Panc1 (cell line): ENCODE measurements at places on chromosomes 3 and 15.
A peak's percentile ranks its signal among the peaks of the same experiment; 100 is the strongest.

DNA sequence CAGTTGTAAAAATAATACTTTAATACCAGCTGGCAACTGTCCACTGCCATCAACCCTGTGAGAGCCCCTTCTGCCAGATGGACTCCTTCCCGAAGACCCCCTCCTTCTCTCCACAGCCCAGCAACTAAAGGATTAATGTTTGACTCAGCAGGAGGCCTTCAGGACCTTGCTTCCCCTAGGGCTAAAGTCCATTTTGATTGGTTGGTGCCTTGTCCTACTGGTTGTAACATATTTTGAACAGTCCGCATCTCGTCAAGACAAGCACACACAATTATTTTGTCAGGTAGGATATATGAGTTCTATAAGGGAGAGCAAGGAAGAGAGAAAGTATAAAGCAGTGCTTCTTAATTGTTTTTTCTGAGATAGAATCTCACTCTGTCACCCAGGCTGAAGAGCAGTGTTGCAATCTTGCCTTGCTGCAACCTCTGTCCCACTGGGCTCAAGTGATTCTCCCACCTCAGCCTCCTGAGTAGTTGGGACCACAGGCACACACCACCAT lies 18.6 kb downstream of the ACOX2 start:
- DNase-seq, result no peak

GRCh38 chr15:70006259-70007147 lies 91.2 kb downstream of the TLE3 start:
- DNase-seq, result no peak

DNA sequence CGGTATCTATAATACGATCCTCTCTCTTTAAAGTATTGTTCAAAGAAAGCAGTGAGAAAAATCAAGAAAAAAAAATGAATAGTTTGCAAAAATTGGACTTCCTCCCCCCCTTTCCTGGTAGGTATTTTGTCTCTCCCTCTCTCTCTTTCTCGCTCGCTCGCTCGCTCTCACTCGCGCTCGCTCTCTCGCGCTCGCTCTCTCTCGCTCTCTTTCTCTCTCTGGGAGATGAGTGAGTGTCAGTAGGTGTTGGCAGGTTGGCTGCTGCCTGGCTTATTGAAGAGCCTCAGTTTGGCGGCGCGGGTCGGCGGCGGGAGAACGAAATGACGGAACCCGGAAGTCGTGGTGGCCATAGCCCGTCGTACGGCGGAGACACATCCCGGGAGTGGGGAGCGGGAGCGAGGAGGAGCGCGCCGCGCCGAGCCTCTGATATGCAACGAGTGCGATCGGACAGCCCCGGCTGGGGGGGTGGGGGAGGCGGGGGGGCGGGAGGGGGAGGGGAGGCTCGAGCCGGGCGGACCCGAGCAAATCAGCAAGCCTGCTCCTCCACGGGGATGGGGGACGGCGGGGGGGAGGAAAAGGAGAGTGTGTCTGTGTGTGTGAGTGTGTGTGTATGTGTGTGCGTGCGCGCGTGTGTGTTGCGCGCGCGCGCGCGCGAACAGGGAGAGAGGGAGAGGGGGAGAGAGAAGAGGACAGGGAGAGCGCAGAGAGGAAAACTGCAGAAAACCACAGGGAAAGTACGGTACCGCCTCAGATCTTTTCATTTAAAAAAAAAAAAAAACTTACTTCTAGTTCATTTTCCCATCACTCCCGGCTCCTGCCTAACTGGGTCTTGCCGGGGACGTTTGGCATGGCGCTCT lies at the start of gene MEIS2:
MEIS2 (minus strand) TSS at position 441 of the 857 bp plus-strand sequence. CDS start 1,083 bp downstream, outside the sequence.
- peak; percentile 67 for DNase-seq

DNA sequence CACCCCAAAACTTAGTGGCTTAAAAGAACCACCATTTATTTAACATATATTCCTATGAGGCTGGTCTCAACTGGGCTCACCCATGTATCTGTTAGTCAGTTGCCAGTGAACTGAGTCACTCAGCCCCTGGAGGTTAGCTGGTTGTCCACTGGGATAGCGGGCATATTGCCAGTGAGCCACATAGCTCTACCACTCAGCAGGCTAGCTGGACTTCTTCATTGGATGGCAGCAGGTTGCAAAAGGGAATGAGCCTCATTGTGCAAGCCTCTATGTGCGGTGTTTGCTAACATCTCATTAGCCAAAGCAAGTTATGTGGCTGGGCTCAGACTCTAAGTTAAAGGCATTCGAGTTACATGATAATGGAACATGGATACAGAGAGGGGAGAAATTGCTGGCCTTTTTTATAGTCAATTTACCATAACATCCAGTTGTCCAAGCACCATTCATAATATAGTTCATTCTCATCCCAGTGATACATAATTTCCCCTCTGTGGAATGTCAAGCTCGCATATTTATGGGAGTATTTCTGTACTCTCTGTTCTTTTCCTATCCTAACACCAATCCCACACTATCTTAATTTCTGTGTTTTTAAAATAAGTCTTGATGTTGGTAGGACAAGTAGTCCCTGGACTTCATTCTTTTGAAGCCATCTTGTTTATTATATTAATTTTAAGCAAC lies 8.7 kb downstream of the BTD start:
- DNase-seq, result no peak

DNA sequence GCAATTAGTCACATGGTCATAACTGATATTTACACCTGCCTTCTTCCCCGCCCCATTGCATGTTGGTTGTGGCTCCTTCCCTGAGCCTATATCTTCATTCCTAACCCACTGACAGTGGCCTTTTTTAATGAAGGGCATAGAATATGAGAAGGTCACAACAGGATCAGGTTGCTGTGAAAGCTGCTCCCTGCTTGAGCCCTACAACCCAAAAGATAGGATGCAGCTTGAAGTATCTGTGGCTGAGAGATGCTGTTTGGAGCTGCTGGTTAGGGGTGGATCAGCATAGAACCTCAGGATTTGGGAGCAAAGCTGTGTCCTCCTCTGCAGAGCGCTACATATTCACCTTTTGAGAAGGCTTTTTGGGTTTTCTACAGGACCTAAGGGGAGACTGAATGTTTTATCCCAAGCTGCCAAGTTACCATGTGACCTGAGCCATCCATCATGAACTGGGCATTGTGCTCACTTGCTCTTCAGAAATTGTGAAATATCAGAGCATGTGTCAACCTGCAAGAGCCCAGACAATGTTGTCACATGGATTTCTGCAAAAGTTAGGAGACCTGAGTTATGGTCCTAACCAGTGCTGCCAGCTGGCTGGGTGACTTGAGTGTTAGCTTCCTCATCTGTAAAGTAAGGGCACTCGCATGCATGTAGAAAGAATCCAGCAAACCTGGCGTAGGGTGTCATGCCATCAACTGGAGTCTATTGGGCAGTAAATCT lies 49.8 kb upstream of the ARL8B start:
- DNase-seq, result no peak

DNA sequence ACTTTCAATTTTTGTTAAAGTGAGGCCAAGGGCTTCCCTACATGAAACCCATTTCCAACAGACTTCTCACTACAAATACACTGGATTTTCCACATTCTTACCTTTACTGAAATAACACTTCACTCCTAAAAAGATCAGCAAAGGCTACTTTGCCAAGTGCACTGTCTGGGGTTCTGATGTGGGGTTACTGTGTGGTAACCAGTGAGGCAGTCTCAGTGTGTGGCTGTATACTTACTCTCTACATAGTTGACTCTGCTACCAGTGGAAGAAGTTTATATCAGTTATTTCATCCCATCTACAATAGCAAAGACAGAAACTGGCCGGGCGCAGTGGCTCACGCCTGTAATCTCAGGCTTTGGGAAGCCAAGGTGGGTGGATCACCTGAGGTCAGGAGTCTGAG lies 5.6 kb downstream of the WDR82 start:
- DNase-seq, result no peak

DNA sequence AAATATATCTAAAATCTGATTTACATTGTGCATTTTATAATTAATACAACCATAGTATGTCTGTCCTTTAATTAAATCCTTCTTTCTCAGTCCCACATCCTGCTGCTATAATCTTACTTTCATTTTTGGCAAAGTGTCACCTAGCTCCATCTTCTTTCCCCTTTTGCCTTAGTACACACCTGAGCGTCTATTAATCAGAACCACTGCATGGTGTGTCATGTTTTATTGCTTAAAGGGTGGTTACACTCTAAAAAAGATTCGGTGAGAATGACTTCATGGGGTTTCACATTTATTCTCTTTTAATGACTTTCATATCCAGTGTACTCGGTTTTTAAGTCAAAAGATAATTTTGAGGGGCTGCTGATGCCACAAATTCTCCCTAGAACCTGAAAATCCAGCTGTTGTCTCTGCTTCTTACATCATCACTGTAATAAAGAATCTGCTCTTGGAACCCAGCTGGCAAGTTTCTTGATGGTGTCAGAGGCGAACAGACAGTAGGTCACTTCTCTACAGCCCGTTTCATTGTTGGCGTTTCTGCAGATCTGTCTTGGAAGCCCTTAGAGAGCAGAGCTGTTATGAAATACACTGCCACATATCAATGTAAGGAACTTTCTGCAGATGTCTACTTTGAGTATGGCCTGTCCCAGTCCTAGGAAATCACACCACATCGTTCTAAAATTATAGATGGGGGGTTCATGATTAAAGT lies 99.7 kb downstream of the TIGIT start:
- no peak for DNase-seq

DNA sequence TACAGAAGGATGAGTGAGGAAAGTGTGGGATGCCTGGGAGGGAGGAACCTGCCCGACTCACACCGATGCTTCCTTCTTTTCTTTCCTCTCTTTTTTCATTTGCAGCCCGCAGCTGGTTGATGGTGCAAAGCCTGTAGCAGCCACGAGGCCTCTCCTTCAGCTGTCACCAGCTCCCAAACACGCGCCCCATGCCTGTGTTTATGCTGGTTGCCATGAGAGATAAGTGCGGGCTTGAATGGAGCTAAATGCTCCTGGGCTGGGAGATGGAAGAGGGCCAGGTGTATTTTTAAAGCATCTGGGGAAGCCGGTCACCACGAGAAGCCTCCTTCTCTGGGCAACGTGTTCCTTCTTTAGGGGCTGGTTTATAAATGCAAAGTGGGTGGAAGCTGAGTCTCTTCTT lies 9.3 kb downstream of the COLQ start:
- DNase-seq, result no peak

- no peak for DNase-seq
Observed at GRCh38 chr3:125107861-125108567, 52.2 kb upstream of the HEG1 start.

- DNase-seq, result no peak
Observed at GRCh38 chr3:148265841-148266240, 431.9 kb upstream of the AGTR1 start.

DNA sequence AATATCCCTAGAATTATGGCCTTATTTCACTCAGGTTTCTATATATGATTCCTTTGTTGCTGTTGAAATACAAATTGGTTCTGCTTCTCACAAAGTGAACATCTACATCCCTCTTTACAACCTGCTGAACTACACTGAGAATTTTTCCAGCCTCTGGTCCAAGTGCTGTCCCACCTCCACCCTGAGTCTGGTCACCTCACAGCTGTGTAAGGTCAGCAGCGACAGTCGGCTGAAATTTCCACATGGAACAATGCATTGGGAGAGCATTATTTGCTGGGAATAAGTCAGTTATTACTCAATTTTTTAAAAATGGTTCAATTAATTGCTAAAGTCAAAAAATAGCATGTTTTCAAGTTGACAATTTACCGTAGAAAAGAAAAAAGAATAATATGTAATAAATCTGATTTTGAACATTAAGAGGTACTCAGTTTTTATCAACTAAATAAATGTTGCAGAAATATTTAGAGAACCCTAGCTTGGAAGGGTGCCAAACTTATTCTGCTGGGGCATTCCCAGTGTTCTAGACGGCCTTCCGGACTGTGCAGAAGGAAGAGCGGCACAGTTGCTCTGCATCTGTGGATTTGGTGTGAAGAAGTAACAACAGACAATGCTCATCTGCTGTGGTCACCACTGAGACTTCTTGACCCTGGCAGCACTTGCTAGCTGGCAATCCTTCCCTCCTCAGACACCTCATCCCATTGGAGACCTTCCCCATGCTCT lies 1.8 kb downstream of the HCLS1 start:
- DNase-seq, result no peak

- DNase-seq, result no peak
Observed at GRCh38 chr3:4471907-4472306, 4.8 kb upstream of the SUMF1 start.

- DNase-seq, result no peak
Observed at GRCh38 chr3:136473716-136474326, 223.7 kb downstream of the PCCB start.

- no peak for DNase-seq
Observed at GRCh38 chr3:179224584-179224983, 26.3 kb downstream of the KCNMB3 start.

- DNase-seq, result no peak
Observed at GRCh38 chr3:27165321-27165721, 203.9 kb downstream of the NEK10 start.

DNA sequence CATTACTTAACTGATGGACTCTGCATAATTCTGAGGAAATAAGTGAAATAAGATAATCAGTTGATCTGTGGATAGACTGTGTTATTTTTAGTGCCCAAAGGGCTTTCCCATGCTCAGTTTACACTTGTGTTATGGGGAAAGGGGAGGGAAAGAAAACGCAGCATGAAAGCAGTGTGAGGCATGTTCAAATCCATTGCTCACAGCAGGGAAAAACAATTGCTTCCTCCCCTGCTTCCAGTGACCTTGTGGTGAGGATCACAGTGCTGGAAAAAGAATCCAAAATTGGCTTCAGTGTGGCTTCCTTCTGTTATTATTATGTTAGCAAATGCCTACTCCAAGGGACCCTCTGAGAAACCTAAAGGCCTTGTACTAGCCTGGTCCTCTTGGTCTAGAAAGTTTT lies 285.1 kb upstream of the CDIN1 start:
- no peak for DNase-seq

DNA sequence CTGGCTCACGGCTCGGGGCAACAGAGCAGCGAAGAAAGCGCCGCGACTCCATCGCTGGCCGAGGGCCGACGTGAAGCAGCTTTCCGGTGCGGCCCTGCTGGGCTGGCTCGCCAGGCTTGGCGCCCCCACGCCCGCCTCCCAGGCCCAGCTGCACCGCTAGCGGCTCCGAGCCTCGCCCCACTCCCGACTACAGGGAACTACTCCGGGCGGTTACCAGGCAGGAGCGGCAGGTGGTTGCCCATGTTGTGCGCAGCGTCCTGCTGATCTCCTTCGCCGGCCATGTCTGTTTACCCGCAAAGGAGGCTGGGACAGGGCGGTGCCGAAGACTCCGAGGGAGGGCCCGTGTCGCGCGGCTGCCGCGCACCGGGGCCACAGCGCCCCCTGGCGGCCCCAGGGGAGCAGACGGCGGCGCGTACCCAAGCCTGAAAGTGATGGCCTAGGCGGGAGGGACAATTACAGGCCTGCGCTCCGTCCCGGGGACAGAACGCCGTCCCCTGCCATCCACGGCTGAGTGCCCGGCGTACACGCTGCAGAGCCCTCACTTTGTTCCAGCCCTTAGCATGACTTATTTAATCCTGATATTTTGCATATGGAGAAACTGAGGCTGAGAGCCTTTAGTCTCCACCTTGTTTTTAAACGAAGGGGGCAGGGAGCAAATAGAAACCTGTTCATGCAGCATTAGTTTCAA lies at the start of gene CRBN:
CRBN (minus strand) TSS at position 285 of the 688 bp plus-strand sequence; CDS start at position 281, 4 bp downstream.
- DNase-seq, result no peak
